ENCODE measurements at places on chromosomes 1 and 21.

DNA sequence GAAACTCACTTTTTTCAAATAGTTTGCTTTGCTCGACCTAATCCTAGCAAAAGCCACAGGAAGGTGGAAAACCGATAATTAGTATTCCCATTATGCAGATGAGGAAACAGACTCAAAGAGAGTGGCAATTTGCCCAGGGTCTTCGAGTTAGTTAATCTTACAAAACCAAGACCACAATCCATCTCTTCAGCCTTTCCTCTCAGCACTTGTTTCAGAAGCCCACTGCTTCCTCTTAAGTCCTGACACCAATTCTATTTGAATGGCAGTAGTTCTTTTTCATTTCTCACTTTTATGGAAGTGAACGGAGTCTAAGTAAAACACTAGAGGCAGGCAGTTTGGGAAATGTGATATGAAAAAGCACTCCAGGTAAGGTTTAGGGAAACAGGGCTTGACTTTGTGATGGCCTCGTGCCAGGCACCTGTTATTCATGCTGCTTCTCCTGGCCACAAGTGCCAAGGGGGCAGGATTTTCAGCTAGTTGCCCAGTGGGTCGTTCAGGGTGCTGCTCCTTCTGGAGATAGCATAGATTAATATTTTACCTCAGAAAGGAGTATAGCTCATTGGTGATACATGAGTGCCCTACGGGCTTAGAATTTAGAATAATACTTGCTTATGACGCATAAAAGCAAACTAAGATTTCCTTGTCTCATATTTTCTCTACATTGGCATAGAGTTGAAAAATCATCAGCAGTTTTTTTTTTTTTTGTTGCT, 76.6 kb upstream of the NRIP1 start:
- DNase-seq: no peak

DNA sequence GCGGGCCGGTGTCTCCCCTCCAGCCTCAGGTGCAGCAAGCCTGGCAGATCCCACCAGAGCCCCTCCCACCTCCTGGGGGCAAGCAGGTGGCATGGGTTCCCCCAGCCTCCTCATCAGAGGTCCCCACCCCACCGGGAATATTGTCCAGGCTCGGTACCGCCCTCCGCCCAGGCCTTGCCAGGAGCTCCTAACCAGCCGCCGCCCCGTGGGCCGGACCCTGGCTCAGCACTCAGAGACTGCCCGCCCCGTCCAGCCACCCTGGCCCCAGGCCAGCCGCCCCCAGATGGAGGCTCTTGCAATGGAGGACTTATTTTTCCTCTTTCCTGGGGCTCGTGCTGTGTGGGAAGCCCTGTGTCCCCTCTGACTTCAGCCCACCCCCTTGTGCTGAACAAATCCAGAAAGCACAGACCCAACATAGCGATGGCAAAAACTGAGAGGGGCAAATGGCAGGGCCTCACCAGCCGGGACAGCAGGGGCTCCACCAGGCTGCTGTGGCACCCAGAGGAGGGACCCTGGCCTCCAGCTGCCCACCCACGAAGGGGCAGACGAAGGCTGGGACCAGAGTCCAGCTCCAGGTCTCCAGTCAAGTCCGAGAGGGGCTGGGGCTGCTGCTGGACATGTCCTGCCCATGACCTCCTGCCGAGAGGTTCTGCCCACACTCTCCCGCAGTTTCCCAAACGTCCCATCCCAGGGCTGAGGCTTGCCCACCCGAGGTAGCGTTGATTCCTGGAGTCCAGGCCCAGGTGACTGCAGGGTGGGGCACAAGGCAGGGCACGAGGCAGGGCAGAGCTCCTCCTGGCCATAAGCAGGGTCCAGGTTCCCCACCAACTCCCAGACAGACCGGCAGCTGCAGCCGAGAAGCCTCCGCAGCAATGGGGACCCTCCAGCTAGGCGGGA, 7.5 kb downstream of the MEGF6 start:
- DNase-seq: no peak

DNA sequence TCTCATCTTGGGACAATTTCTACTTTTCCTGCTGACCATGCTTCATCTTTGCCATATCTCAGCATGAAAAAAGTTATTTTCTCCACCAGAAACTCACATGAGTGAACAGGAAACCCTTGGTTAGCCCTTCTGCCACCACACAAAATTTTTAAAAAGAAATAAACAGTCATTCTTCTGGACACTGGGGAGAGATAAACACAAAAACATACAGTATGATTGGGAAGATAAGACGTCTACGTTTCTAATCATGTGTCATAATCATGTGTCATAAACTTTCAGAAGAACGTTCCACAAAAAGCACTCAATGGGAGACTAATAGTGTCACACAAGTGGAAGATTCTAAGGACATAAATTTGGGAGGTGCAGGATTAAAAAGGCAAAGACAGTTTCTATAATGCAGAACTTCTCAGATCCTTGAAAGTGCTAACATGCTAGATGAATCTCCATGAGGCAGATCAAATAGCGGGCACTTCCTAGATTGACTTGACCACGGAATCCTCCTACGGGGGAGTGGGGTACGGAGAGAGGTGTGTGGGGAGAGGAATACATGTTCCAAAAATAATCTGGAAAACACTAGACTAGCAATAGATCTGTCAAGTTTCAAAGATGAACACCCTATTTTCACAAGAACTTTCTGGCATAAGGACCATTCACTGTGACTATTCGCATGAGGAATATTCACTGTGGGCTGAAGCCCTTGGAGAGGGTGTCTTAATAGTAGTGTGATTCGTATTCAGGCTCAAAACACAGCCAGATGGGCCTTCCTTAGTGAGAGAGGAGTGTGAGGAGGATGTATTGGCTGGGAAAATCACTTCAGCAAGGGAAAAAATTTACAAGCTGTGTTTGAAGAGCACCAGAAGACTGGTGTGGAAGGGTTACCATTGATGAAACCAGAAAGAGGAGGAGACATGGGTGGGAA, 206.7 kb downstream of the SETD4 start:
- DNase-seq: no peak

- no peak for DNase-seq
Measured at GRCh38 chr1:162485236-162485635, 12.4 kb upstream of the UHMK1 start.

DNA sequence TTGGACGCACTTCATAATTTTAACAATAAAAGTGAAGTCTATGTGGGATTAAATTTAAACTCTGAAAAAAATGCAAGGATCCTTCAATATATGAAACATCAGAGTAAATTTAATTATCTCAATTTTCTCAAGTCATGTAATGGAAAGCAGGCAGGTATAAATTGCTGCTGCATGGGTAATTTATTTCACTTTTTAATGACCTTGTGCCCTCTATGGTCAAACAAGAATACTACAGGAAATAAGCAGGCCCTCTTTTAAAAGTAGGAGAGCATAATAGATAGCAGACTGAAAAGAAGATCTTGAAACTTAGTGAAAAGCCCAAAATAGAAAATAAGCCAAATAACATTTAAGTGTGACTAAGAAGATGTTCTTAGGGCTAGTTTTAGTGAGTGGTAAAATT, 22.9 kb downstream of the BCAS2 start:
- DNase-seq: no peak
